Effector memory CD8-positive, alpha-beta T cell (primary cell): ENCODE measurements at places on chromosomes 7 and 10.

GRCh38 chr7:132758986-132759385 lies 182.7 kb upstream of the PLXNA4 start:
- no peaks in the 10 kb centered on the region for H3K36me3 ChIP-seq
- H3K27ac ChIP-seq: no peak overlapping the region
- peaks cover 3% of the 10 kb centered on the region for H3K4me1 ChIP-seq
- H3K27me3 ChIP-seq: peaks cover 6% of the 10 kb centered on the region

GRCh38 chr10:34097682-34098081 lies 717.4 kb downstream of the PARD3 start:
- H3K4me3 ChIP-seq: no peak overlapping the region
- H3K4me1 ChIP-seq: no peaks in the 10 kb centered on the region

- no peaks in the 10 kb centered on the region for H3K36me3 ChIP-seq
- no peaks in the 10 kb centered on the region for H3K27me3 ChIP-seq
- no peak overlapping the region for H3K4me3 ChIP-seq
- DNase-seq: no peak
These were observed 141.3 kb upstream of the VKORC1L1 start for GRCh38 chr7:65731562-65732035.

- H3K4me3 ChIP-seq: no peak overlapping the region
- no peaks in the 10 kb centered on the region for H3K4me1 ChIP-seq
- DNase-seq: no peak
- H3K27me3 ChIP-seq: no peaks in the 10 kb centered on the region
- H3K36me3 ChIP-seq: no peaks in the 10 kb centered on the region
These were observed 289.5 kb downstream of the KCNMA1 start for GRCh38 chr10:77348082-77348481.

DNA sequence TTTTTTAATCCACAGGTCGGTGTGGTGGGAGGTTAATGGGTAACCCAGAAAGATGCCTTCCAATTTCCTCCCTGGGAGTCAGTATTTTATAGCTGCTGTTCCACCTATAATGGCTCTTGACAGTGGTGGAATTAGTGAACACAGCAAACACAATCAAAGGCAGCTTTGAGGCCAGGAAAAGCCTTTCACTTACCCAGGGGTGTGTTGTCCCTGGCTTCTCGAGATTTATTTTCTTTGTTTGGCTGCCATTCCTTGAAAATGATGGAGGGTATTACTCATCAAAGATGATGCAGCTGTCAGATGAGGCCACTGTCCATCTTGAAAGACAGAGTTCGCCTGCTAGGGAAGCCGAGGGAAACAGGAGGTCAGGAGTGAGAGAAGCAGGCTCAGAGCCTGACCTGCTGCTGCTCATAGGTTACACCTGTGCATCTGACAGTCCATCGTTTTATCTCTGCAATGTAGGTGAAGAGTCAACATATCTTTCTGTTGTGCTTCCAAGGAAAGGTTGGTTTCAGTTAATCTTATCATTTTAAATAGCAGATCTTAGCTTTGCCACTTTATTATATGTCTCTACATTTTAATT lies 221.6 kb downstream of the XPNPEP1 start:
- no peaks in the 10 kb centered on the region for H3K36me3 ChIP-seq
- DNase-seq: no peak
- no peaks in the 10 kb centered on the region for H3K4me1 ChIP-seq
- no peaks in the 10 kb centered on the region for H3K27me3 ChIP-seq

DNA sequence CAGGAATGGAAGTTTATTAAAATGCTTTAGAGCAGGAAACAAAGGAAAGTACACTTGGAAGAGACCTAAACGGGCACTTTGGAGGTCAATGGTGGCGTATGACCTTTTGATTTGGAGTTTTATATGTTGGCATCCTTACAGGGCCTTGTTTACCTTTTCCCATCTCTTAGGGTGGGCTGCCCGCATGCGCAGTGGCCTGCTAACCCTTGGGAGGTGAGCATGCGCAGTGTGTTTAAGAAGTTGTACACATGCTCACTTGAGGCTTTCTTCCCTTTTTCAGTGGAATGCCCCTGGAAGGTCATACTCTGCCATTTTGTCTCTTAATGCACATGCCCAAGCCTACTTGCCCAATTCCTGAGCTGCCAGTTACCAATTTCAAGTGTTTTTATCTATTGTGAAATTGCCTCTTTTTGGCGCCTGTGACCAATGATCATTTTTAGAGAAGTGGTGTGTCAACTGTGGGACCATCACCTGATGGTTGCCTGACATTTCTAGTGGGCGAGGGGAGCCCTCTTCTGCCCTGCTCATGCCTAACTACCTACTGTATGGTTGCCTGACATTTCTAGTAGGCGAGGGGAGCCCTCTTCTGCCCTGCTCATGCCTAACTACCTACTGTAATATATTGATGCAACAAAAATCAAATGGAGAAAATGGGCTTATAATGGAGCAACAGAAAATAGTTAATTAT lies 138.0 kb downstream of the PPP1R9A start:
- no peaks in the 10 kb centered on the region for H3K27me3 ChIP-seq
- no peaks in the 10 kb centered on the region for H3K4me1 ChIP-seq
- no peaks in the 10 kb centered on the region for H3K36me3 ChIP-seq
- H3K27ac ChIP-seq: no peak overlapping the region
- no peak overlapping the region for H3K4me3 ChIP-seq
